Mammary epithelial cell (primary cell): ENCODE measurements at places on chromosomes 5 and 9. TPM values are rescaled to one million over a fixed set of nuclear protein-coding genes. Genes with fewer than 3 reads are reported as not detected.

DNA sequence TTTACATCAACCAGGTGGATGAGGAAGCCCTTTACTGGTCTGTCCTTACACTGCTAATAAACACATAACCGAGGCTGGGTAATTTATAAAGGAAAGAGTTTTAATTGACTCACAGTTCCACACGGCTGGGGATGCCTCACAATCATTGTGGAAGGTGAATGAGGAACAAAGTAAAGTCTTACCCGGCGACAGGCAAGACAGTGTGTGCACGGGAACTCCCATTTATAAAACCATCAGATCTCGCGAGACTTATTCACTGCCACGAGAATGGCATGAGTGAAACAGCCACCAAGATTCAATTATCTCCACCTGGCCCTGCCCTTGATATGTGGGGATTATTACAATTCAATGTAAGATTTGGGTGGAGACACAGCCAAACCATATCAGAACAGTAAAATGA, 67.3 kb upstream of the GRAMD2B start:
- no peak for DNase-seq

- no peak for DNase-seq
Measured at GRCh38 chr5:14560091-14560595, 21.4 kb upstream of the OTULINL start.

- no peak for DNase-seq
Measured at GRCh38 chr5:131224387-131225201, 39.3 kb upstream of the CDC42SE2 start.

DNA sequence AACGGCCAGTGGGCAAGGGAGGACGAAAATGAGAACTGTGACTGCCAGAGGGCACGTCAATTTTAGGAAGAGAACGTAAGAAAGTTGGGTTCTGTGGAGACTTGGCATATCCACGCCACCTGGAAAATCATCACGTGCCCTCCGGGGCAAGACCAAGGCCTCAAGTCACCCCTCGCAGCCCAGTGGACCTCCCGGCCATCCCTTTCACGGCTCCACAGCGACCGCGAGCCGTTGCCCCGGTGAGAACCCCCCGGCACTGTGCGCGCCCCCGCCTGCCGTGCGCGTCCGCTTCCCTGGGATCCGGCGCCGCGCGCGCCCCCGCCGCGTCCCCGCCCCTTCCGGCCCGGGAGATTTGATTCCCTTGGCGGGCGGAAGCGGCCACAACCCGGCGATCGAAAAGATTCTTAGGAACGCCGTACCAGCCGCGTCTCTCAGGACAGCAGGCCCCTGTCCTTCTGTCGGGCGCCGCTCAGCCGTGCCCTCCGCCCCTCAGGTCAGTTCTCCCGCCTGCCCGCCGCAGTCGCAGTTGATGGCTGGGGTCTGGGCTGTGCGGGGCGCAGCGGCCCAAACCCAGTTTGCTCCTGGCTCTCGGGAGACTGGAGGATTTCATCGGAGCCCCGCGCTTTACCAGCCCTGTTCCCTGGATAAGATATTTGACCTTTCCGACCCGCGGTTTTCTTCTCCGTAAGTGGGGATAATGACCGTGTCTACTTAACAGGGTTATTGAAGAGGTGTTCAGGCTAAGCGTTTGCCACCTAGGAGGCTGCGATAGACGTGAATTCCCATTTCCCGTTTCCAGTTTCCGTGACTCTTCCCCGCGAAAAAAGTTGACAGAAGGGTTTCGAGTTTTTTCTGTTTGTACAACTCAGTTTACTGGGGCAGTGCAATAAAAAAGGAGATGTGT, at the start of gene MELK:
Gene MELK (plus strand): TSS at position 381 of the 904 bp plus-strand sequence. CDS start 8,787 bp downstream, outside the sequence.
- DNase-seq = peak; percentile 79

DNA sequence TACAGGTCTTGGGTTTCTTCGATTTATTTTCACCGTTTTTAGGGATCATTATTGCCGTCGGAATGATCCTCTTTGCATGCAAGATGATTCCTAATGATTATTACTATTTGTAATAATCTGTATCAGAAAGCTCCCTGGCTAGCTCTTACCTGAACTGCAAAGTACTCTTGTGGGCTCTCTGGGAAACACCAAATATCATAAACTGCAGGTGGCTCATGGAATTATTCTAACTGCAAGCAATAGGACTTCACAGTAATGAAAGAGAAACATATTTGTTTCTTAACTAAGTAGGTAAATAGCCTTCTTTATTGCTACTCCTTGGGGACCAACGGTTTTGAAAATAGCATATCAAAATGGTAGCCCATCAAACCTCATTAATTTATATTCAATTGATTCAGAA, 219.4 kb downstream of the NFIB start:
- no peak for DNase-seq

DNA sequence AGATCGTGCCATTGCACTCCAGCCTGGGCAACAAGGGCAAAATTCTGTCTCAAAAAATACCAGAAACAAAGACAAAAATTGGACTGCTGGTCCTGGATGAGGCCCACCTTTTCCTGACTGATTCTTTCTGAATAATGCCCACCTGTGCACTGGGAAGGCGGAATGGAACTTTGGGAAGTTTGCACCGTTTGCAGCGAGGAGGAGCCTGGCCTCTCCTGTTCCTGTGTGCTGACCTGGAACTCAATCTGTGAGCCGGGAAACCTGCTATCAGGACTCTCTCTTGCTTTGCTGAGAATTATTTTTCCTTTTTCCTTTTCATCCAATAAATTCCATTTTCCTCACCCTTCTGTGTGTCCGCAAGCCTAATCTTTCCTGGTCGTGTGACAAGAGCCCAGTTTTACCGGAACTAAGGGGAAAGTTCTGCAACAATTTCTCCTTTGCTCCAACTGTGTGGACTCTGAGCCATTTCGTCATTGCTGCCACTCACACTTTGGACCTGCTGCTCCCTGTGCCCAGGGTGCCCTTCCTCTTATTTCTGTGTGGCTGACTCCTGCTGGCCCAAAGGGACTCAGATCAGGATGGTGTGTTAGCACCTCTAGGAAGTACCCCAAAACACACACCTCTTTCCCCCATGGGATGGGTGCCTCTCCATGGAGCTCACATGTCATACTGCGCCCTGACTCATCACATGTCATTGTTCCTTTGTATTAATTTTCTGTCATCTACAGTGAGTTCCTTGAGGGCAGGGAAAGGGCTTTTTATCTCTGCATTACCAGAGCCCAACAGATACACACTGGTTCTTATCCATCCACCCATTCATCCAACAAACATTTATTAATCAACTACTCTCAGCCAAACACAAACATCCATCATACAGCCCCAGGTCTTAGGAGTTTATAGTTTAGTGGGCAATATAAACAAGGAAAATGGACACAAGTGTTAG, 4.7 kb upstream of the GLRX start:
- no peak for DNase-seq

- DNase-seq = no peak
Measured at GRCh38 chr5:78215972-78216371, 78.5 kb downstream of the AP3B1 start.

DNA sequence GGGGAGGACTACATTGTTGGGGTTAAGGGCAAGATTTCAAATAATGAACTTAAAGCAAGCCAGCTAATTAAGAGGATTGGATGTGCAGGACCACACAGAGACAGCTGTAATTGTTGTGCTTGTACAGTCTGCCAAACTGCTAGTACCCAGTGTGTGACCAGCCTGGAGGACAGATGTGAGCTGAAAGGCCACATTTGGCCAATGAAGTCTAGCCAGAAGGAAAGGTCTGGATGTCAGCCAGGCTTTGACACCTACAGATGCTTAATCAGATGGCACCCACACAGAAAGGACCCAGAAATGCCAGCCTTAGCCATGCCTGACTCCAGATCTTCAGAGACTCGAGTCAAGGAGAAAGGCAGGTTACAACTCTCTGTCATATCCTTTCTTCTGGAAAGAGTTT, 491.1 kb downstream of the KIF4B start:
- DNase-seq = no peak

DNA sequence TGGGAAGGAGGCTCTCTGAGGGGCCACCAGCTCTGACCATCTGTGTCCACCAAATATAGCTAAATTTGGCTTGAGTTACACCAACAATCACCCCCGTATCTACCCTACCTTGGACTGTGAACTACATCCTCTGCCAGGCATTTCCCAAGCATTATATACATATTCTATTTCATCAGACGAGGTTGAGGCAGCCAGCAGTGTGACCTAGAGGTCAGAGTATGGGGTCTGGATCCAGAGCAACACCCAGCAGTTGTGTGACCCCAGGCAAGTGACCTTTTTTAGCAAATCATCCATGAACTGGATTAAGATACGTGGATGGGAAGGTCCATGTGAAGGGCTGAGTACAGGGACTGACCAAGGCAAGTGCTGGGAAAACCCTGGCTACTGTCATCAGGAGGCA, 180.6 kb downstream of the HSPA4 start:
- no peak for DNase-seq

- DNase-seq = peak; percentile 73
Measured at GRCh38 chr9:107739601-107740082, 250.1 kb upstream of the KLF4 start.

GRCh38 chr5:138898299-138898698, 23.2 kb upstream of the LRRTM2 start:
- DNase-seq = no peak

DNA sequence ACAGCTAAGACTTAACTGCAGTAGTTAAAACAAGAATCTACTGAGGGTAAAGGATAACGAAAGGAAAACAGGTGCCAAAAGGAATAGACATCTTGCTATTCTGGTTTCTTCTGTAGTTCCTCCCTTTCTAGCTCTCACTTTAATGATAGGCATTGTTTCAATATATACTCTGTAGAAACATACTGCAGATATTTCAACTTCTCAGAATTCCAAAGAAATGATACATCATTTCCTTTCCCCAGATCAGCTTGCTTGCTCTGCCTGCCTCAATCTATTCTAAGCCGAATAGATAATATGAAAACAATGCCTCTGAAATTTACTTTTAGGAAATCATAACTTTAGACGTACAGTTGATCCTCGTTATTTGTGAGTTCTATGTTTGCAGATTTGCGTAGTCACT, 46.3 kb downstream of the ACO1 start:
- DNase-seq = peak; percentile 24

DNA sequence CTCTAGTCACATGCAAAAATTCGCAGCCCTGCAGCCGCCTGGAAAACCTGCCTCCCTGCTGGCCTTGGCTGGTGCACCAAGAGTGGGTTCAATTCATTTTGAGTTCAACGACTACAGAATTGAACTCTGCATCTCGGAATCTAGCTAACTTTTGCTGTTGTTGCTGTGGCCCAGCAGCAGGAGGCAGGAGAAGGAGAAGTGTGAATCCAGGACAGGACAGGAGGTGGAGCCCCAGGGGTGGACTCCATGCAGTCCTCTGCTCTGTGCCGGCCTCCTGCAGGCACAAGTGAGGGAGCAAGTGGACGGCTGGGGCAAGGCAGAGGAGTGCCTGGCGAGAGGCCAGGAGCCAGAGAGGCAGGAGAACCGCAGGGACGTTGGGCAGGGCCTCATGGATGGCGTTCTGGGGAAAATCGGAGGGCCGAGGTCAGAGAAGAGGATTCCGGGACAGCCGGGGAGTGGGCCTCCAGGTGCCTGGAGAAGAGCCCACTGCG, 214.2 kb downstream of the FANCC start:
- no peak for DNase-seq

DNA sequence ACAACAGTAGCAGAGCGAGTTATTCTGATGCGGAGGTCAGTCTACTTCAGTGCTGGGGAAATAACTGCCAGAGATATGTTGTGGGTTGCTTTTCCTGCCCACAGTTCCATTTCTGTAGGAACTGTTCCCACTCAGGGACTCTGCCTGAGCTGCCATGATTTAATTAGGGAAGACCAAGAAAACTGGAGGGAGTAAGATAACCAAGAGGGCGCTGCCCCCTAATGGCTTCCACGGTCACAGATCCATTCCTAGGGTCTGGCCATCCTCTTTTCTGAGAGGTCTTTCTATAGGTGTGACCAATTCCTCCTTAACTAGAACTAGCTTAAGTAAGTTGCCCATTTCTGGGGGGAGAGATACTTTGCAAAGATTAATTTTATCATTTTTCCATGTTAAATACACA, 125.9 kb downstream of the APBA1 start:
- no peak for DNase-seq

- DNase-seq = no peak
Measured at GRCh38 chr9:136808806-136809158, 1.0 kb downstream of the RABL6 start.

- no peak for DNase-seq
Measured at GRCh38 chr9:27664121-27664779, 91.0 kb upstream of the C9orf72 start.

GRCh38 chr9:37839496-37840461, 39.2 kb downstream of the DCAF10 start:
- peak; percentile 19 for DNase-seq

Gene ZFP37
- total RNA-seq = 1.8 TPM

Gene HARS2
- 24.8 TPM for total RNA-seq

Gene DOK3
- 3.1 and 4.7 TPM in 2 replicates for total RNA-seq

Gene SLC6A18
- total RNA-seq = not detected in 2 replicates

Gene NIPAL4
- 3.0 TPM for total RNA-seq

Gene PPIP5K2
- total RNA-seq = 31.0 and 41.9 TPM in 2 replicates

Gene GARIN3
- not detected for total RNA-seq

Gene PCDHGB5
- 14.2 TPM for total RNA-seq

Gene PCDHB4
- 0.12 and 0.24 TPM in 2 replicates for total RNA-seq

Gene PRR16
- 3.2 TPM for total RNA-seq
